ENCODE measurements at places on chromosomes 12 and 14.

GRCh38 chr14:99667821-99668220 lies 16.3 kb upstream of the CYP46A1 start:
- H3K36me3 ChIP-seq, result no peaks in the 10 kb centered on the region
- no peak overlapping the region for H3K27ac ChIP-seq
- no peaks in the 10 kb centered on the region for H3K27me3 ChIP-seq
- no peak for DNase-seq
- no peak overlapping the region for H3K4me3 ChIP-seq

GRCh38 chr14:101119830-101120571 lies 216.5 kb upstream of the RTL1 start:
- no peak for DNase-seq
- no peak overlapping the region for H3K4me3 ChIP-seq
- H3K4me1 ChIP-seq, result peaks cover 1% of the 10 kb centered on the region
- no peak overlapping the region for H3K27ac ChIP-seq
- no peaks in the 10 kb centered on the region for H3K36me3 ChIP-seq

DNA sequence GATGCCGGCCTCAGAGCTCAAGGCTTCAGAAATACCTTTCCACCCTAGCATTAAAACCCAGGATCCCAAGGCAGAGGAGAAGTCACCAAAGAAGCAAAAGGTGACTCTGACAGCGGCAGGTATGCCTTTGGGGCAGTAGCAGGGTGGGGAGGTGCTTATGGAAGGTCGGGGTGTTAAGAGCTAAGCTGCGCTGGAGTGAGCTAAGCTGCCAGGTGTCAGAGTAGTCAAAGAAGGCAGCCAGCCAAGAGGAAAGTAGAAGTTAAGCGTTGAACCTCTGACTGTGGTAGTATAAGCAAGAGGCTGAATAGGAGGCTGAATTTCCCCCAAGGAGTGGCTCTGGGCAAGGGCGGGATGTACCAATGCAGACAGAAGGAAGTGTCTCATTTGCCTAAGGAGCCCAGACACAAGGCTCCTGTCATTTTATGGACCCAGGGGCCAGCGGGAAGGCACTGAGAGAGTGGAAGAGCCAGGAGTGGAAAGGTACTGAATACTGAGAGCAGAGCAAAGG lies 29.2 kb downstream of the DYRK4 start:
- H3K27me3 ChIP-seq, result no peaks in the 10 kb centered on the region
- H3K36me3 ChIP-seq, result no peaks in the 10 kb centered on the region
- DNase-seq, result no peak
- H3K4me3 ChIP-seq, result no peak overlapping the region
- H3K4me1 ChIP-seq, result no peaks in the 10 kb centered on the region

DNA sequence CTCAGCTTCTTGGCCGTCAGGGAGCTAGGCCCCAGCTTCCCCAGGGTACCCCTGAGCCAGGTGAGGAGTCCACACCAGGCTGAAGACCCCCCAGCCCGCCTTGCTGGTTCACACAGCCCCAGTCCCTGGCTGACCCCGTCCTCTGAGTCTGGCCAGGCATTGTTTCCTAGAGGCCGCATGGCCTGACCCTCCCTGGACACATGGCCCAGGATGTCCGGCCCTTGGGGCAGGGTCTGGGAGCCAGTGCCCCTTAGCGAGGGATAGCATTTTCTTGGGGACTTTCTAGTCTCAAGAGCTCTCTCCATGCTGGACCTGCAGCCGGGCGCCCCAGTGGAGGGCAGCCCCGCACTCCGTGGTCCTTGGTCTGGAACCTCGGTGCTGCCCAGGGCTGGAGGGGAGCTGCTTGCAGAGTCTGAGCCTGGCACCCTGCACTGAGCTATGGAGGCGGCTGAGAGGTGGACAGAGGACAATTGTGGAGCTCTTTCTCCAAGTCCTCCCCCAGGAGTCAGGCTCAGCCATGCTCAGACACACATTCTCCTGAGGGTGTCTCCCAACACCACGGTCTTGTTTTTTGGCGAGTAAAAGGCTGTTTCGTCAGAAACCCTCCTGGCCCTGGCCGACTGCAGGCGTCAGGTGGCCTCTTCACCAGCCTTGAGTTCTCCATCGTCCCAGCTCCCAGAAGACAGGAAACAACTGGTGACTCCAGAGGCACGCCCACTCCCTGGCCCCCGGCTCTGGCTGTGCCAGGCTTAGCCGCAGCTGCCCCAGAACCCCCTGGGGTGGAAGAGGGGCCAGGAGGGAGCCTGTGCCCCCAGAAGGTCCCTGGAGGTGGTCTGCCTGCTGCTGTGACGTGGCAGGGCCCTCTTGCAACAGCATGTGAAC lies 17.6 kb upstream of the CRIP2 start:
- H3K4me1 ChIP-seq, result no peaks in the 10 kb centered on the region
- peaks cover 57% of the 10 kb centered on the region for H3K36me3 ChIP-seq
- H3K4me3 ChIP-seq, result no peak overlapping the region
- no peak for DNase-seq
- H3K27me3 ChIP-seq, result no peaks in the 10 kb centered on the region
- H3K27ac ChIP-seq, result no peak overlapping the region

- peak; percentile 22 for DNase-seq
- no peak overlapping the region for H3K4me3 ChIP-seq
- H3K27me3 ChIP-seq, result no peaks in the 10 kb centered on the region
- H3K27ac ChIP-seq, result no peak overlapping the region
- H3K36me3 ChIP-seq, result no peaks in the 10 kb centered on the region
Measured at GRCh38 chr12:51721282-51721940, 127.1 kb downstream of the FIGNL2 start.

- H3K27me3 ChIP-seq, result no peaks in the 10 kb centered on the region
- no peak for DNase-seq
- no peaks in the 10 kb centered on the region for H3K36me3 ChIP-seq
Measured at GRCh38 chr12:87329076-87329863, 699.9 kb downstream of the C12orf50 start.

DNA sequence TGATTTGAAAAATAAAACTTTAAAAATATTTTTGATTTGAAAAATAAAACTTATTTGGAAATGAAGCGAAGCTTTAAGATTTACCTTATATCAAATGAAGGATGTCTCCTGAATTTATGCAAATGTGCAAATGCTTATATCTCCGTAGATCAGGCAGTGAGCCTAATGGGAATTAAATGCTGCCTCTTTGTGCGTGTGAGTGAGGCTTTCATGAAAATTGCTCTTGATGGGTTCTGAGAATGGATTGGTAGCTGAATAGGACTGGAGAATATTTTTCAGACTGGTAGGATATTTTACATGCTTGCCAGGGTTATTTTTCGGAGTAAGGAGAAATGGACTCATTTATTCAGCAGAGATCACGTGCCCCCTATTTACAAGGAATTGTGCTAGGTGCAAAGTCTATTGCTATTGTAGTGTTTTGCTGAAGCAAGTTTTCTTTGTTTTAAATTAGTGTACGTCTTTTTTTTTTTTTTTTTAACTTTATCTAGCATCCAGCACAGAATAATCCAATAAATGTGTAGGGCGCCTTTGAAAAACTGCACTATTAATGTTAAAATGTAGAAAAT lies 2.4 kb downstream of the VRK1 start:
- H3K27me3 ChIP-seq, result no peaks in the 10 kb centered on the region
- DNase-seq, result no peak
- no peak overlapping the region for H3K27ac ChIP-seq
- no peaks in the 10 kb centered on the region for H3K36me3 ChIP-seq
- H3K4me3 ChIP-seq, result no peak overlapping the region

- no peak overlapping the region for H3K27ac ChIP-seq
- no peaks in the 10 kb centered on the region for H3K36me3 ChIP-seq
- H3K4me1 ChIP-seq, result no peaks in the 10 kb centered on the region
- H3K4me3 ChIP-seq, result no peak overlapping the region
Measured at GRCh38 chr14:93006567-93007051, 83.7 kb downstream of the CHGA start.

DNA sequence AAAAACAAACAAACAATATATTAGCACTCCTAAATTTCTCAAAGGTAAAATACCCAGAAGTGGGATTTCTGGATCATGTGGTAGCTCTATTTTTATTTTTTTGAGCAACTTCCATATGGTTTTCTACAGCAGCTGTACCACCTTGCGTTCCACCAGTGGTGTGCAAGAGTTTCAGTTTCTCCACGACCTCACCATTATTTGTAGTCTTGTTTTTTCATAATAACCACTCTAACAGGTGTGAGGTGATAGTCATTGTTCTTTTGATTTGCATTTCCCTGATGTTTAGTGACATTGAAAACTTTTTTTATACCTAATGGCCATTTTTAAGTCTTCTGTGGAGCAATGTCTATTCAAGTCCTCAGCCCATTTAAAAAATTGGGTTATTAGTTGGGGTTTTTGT lies 127.3 kb upstream of the SLC38A2 start:
- H3K27ac ChIP-seq, result no peak overlapping the region
- H3K27me3 ChIP-seq, result no peaks in the 10 kb centered on the region
- 0 out of 2 replicates have a peak, but pooled peaks cover 1% of the 10 kb centered on the region for H3K4me1 ChIP-seq
